ENCODE measurements at places on chromosomes 7 and 10. TPM values are rescaled to one million over a fixed set of nuclear protein-coding genes. Genes with fewer than 3 reads are reported as not detected.

Gene TNS3
- 24.9 TPM for polyA plus RNA-seq

Gene CUBN
- polyA plus RNA-seq: 3.3 TPM

Gene ZC3HAV1L
- 16.2 TPM for polyA plus RNA-seq

DNA sequence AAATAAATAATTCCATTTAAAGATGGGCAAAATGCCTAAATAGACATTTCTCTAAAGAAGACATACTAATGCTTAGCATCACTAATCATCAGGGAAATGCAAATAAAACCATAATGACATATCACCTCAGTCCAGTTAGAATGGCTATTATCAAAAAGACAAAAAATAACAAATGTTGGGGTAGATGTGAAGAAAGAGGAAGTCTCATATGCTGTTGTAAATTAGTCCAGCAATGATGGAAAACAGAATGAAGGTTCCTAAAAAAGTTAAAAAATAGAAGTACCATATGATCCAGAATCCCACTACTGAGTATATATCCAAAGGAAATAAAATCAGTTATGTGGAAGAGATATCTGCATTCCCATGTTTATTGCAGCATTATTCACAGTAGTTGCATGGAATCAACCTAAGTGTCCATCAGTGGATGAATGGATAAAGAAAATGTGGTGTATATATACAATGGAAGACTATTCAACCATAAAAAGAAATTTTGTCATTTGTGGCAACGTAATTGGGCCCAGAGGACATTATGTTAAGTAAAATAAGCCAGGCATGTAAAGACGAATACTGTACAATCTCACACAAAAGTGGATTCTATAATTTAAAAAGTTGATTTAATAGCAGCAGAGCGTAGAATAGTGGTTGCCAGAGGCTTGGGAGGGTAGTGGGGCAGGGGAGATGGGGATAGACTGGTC lies 52.0 kb downstream of the TCAF1 start:
- no peak for DNase-seq

DNA sequence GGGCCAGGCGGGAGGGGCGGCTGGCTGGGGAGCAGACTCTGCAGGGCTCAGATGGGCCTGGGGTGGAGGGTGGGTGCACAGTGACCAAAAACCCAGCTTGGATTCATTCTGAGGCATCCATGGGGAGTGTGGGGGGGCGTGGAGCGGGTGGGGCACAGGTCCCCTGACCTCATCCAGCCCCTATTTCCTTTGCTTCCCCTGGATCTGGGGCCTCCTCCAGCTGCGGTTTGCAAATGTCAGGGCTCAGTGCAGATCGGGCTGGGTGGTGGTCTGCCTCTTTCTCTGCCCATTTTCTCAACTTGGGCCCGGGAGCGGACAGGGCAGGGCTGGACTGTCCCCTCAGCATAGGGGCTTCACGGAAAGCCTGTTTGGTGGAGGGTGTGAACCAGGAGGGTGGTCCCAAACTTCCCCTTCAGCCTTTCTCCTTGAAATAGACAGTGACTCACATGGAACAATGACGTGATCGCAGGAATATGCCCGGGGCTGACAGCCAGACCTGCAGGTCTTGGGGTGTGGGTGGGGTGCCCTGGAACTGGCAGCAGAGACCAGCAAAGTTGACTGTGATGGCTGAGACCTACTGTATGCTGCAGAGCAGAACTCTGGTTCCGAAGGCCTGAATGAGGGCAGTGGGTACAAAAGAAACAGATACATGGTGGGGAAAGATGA lies 72.9 kb upstream of the PODXL start:
- no peak for DNase-seq

GRCh38 chr10:77873536-77874380 lies 52.8 kb downstream of the DLG5 start:
- DNase-seq: no peak
